ENCODE measurements at places on chromosomes 3 and 15.

GRCh38 chr3:45946307-45946706 is 3.0 kb downstream of the CXCR6 start:
- no peak for DNase-seq

GRCh38 chr15:67322481-67322880 is 67.9 kb downstream of the IQCH start:
- no peak for DNase-seq

DNA sequence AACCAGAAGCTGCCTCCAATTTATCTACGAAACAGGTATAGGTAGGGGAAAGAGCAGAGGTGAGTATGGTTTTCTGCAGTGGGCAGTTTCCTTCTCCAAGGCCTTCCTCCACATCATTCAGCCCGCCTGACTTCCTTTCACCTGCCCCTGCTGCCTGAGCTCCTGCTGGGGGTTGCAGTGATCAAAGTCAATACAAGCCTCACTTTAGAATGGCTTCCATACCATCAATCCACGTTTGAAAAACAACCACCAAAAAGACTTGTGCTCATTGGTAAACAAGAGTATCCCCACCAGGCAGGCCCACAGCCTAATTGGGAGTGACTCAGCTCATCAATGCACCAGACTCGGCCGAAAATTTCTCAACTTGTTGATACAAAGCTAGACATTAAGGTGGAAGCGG is 159.9 kb downstream of the MAGI1 start:
- no peak for DNase-seq

- DNase-seq, result peak; percentile 18
These were observed 46.3 kb downstream of the GABRG3 start for GRCh38 chr15:27017168-27017809.

DNA sequence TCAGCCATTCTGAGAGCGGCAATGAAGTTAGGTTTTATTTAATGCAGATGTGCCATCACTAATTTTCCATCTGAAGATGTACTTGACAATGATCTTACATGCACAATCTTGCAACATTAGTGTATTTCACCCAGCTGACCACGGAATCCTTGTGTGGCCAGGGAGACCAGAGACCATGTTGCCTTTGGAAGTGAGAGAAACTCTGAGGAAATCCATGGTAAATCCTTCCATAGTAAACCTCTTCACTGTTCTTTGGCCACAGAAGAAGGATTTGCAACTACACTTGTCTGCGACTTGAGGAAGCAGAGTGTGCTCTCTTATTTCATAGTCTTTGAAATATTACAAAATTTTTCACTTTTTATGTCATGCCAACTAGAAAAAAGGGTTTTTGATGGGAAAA is 128.4 kb upstream of the IGSF10 start:
- DNase-seq, result no peak

GRCh38 chr15:44034334-44034733 is 160.7 kb downstream of the FRMD5 start:
- DNase-seq, result no peak

- DNase-seq, result no peak
These were observed 300.4 kb upstream of the ADAMTS9 start for GRCh38 chr3:64988188-64988587.

GRCh38 chr15:41483115-41483514 is 10.6 kb upstream of the ITPKA start:
- no peak for DNase-seq

GRCh38 chr15:70318594-70319465 is 221.1 kb upstream of the TLE3 start:
- DNase-seq, result peak; percentile 63

DNA sequence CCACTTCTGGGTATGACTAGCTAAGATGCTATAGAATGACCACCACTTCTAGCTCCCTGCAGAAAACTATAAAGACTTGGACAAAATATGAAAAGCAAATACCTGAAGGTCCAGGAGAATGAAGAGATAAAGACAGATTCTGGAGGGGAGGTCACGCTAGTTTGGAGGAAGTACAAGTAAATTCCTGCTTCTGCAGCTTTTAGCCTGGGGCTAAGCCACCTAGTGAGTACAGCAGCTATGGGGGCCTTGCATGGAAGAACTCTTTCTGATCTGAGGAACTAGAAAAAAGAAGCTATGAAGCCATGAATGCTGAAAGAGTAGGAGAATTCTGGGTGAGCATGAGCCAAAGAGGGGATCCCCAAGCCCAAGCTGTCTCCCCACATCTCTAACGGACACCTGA is 29.8 kb downstream of the NRG4 start:
- no peak for DNase-seq

- DNase-seq, result no peak
These were observed 62.0 kb downstream of the SUCNR1 start for GRCh38 chr3:151935446-151935845.

- DNase-seq, result peak; percentile 18
These were observed 34.4 kb downstream of the RAF1 start for GRCh38 chr3:12629560-12629959.

DNA sequence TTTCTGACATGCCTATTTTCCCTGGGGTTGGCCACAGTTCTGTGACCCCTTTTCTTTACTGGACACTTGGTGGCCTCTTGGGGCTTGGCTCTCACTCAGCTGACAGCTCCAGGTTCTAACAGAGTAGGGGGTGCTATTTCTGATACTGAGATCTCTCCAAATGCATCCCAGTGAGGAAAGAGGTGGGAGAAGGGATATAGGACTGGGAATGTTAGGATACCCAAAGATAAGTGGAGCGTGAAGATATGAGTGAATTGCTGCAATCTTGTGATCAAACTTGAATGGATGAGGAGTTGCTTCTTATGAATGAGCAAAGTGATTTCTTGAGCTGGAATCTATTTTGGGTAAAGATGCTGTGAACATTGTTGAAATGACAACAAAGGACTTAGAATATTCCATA is 74.6 kb downstream of the ATP2B2 start:
- no peak for DNase-seq

DNA sequence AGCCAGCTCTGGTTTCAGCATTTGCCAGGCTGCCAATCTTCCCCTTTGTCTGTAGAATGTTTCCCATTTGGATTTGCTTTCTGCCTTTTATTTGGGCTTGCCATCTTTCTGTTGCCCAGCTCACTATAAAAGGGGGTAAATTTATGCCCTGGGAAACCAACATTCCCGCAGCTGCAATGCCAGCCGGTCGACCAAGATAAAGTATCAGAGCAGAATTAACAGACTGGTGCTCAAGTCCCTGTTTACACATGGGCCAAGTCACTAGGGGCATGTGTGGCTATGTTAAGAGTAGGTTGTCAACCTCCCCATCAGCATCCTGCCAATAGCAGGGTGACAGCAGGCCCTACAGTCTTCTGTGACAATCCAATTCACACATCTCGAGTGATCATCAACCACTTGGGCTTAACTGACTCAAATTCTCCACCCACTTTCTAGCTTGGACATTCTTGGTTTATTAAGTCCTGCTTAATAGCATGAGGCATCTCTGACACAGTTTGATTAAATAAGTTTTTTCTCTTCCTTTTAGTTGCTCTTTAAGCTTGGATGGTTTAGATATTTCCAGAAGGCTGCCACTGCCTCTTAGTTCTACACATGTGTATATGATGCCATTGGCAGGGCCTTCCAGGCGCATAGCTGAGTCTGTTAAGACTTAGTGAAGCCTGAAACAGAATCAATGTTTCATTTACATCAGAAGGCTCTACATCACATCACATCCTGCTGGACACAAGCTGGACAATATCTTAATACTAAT is 24.1 kb upstream of the VEPH1 start:
- DNase-seq, result no peak

DNA sequence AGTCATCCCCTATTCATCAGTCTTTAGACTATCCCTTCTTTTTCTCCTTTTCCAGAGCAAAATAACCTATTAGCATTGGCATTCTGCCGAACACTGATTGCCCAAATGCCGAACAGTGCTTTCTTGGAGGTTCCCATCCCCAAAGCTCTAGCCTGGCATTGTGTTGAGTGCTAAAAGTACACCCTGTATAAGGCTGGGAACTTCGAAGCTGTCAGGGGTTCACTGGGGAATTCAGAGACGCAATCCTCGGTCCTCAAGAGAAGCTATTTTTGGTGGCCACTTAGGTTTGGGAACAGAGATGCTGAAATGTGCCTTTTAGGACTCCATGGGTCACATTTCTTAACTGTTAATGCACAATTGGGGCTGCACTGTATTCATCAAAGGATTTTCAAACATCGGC is 8.4 kb downstream of the FRMD5 start:
- DNase-seq, result no peak

DNA sequence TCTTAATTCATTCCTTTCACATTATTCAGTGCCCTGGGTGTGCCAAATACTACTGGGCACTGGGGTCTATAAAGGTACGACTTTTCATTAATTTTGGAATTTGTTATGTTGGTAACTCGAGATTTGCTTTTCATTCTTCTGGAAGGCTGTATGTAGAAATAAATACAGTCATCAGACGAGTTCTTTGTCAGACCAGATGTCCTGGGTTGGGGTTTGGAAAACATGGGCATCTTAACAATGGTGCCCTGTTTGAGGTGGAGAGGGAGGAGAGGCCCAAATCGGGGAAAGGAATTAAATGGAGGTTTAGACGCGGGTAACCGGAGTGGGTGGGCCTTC is 662 bp upstream of the GLCE start:
- no peak for DNase-seq

GRCh38 chr15:101250873-101251829 is 697 bp downstream of the CHSY1 start:
- no peak for DNase-seq

DNA sequence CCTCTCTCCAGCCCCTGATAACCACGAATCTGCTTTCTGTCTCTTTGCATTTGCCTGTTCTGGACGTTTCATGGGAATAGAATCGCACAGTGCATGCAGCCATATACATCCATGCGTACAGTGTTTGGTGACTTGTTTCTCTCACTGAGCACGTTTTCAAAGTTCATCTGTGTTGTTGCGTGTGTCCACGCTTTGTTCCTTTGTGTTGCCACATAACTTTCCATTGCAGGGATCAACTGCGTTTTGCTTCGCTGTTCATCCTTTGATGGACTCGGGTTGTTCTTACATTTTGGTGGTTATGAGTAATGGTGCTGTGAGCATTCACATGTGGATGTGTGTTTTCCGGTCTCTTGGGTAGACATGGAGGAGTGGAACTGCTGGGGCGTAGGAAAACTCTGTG is 56.4 kb upstream of the TAMM41 start:
- no peak for DNase-seq

DNA sequence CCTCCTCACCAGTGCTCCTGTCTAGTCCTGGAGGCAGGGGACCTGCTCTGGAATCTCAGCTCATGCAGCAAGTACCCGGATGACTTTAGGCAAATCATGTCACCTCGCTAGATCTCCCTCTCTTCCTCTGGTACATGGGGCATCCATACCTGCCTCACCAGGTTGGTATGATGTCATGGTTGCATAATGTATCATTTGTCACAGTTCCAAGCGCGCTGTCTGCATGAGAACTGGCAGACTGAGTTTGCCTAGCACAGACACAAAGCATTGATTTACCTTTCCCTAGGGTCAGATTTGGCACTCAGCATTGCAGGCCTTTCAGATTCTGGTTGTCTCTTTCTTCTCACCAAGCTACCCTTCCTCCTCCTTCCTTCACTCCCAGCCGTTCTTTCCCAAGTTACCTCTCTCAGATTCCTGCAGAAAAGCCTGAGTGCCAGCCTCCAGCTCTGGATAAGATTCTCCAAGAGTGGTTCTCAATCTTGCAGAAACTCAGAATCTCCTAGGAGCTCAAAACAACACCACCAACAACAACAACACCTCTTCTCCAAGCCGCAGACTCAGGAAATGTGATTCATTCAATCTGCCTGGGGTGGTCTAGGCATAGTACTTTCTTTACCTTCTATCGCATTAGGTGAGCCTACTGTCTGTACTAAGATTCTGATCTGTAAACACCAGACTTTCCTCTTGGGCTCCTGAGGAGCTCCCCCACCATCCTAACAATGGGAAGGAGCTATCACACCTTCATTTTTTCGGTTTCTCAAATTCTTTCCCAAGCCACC is 29.5 kb downstream of the FAM43A start:
- DNase-seq, result no peak

DNA sequence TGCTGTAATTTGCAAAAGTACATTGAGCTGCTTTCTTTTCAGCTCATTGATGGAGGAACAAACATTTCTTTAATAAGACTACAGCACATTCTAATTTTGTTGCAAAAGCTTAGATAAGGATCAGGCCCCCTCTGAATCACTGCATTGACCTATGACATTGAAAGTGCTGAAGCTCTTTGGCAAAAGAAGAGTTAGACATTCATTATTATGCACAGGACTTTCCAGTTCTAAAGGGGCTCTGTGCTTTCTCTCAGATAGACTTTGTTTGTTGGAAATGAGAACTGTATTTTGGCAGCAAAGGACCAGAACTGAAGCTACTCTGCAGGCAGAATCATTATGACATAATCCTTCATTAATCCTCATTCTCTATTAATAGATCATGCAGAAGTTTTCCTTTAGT is 252.9 kb upstream of the SOX2 start:
- DNase-seq, result no peak

- no peak for DNase-seq
These were observed 39.8 kb upstream of the CRTC3 start for GRCh38 chr15:90489944-90490343.

- peak; percentile 13 for DNase-seq
These were observed 238.7 kb downstream of the SV2B start for GRCh38 chr15:91338766-91339165.

- no peak for DNase-seq
These were observed 7.7 kb upstream of the SCN10A start for GRCh38 chr3:38823722-38824121.

DNA sequence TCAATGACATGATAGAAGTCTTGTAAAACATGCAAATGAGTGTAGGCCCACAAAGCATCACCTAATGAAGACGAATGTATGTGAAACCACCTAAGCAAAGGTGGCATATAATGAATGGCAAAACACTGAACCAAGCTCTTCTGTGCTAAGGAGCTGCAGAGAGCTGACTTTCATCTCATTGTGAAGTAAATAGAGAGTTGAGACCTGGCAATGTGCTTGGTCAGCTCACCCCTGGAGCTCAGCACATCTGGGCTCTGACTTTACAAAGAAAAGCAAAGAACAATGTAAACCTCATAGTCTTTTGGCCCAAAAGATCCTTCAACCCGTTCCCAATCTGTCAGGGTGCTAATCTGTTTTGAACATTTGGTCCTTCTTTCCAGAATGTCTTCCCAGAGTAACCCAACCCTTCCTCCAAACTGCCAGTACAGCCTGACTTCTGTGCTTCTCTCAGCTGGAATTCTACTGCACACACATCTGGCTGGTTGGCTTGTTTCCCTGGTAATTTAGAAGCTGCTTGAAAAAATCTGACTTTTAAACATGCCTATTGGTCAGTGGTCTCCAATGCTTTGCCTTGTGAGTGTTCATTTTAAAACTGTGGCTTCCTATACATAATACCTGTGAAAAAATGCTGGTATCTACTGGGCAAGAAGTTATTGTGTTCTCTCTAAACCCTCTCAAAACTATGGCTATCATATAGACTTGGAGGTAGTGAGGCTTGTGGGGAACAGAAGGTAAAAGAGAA is 101.7 kb downstream of the CD200R1L start:
- no peak for DNase-seq

DNA sequence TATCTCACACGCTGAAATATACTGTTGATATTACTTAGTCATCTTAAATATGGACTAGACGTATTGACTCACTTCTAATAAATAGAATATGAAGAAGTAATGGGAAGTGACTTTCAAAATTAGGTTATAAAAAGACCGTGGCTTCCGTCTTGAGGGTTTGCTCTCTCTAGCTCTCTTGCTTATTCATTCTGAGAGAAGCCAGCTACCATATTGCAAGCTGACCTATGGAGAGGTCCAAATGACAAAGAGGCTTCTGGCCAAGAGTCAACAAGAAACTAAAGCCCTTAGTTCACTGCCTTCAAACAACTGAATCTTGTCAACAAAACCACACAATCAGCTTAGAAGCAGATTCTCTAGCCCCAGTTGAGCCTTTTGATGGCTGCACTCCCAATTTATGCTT is 46.1 kb downstream of the SLC9C1 start:
- no peak for DNase-seq

GRCh38 chr3:71237672-71238071 is 345.9 kb downstream of the FOXP1 start:
- no peak for DNase-seq

All from stromal cell of bone marrow (primary cell).